ENCODE measurements at places on chromosomes 11 and 22. TPM values are rescaled to one million over a fixed set of nuclear protein-coding genes. Genes with fewer than 3 reads are reported as not detected.

GRCh38 chr11:44865866-44866272 is 84.8 kb downstream of the TP53I11 start:
- H3K4me1 ChIP-seq: peaks cover 23% of the 10 kb centered on the region
- H3K27ac ChIP-seq: no peak overlapping the region
- H3K36me3 ChIP-seq: no peaks in the 10 kb centered on the region
- H3K4me3 ChIP-seq: no peak overlapping the region
- H3K27me3 ChIP-seq: peaks cover 11% of the 10 kb centered on the region

The SHANK2 gene
- total RNA-seq: 1.6 TPM

DNA sequence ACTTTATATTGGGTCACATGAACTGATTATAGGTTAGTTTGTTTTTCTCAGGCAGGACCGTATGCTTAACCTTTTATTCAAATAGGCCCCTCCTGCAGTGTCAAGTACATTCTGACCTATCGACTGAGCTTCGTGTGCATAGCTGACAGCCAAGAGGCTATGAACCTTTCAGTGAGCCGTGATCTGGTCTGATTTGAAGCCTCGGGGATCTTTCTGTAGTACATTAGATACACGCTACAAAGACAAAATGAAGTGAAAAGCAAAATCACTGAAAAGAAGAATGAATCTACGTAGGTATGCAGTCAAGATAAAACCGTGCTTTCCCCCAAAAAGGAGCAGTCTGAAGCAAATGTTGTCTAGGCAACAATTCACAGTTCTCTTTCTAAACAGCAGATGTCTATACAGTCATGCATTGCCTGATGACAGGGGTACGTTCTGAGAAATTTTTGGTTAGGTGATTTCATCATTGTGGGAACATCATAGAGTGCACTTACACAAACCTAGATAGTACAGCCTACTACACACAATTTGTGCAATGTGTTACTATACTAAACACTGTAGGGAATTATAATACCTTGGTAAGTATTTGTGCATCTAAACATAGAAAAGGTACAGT is 18.1 kb downstream of the JHY start:
- H3K4me3 ChIP-seq: no peak overlapping the region
- H3K36me3 ChIP-seq: no peaks in the 10 kb centered on the region
- H3K4me1 ChIP-seq: peaks cover 3% of the 10 kb centered on the region

DNA sequence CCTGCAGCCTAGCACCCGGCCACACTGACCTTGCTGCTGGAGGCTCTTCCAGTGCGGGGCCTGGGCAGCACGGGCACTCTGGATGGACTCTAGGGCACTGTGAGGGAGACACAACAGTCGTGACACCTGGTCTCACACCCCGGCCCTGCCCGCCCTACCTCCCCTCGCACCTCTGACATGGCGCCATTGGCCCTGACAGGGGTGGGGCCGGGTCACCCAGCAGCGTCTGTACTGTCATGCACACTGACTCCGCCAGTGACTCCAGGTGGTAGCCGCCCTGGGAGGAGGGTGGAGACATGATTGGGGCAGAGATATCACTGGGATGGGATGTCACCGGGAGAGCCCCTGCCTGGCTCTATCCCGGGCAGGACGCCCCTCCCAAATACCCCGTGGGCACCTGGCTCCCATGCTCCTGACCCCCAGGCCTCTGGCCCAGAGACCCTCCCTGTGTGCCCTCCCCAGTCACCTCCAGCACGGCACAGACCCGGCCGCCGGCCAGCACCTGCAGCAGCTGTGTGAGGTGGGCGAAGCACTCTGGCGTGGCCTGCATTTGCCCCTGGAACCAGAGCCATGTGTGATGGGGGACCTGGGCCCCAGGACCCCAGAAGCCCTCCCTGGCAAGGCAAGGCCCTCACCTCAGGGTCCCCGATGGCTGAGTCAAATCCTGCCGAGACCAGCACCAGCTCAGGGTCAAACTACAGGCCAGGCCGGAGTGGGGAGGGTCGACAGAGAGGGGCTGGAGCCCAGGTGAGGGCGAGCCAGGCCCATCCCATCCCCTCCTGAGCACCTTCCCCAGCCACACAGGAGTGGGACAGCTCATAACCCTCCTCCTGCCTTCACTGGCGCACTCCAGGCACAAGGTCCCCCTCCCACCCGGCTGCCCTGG is 2.6 kb downstream of the HDAC10 start:
- H3K4me1 ChIP-seq: peaks cover 15% of the 10 kb centered on the region
- H3K36me3 ChIP-seq: peaks cover 24% of the 10 kb centered on the region
- no peaks in the 10 kb centered on the region for H3K27me3 ChIP-seq
- H3K4me3 ChIP-seq: no peak overlapping the region
- no peak overlapping the region for H3K27ac ChIP-seq

The GAL3ST1 gene
- total RNA-seq: not detected

- DNase-seq: no peak
- no peaks in the 10 kb centered on the region for H3K4me1 ChIP-seq
- no peaks in the 10 kb centered on the region for H3K27me3 ChIP-seq
- H3K4me3 ChIP-seq: no peak overlapping the region
- H3K36me3 ChIP-seq: no peaks in the 10 kb centered on the region
These were observed 79.7 kb downstream of the FAT3 start for GRCh38 chr11:92304271-92304670.

- H3K27ac ChIP-seq: no peak overlapping the region
- peaks cover 16% of the 10 kb centered on the region for H3K4me1 ChIP-seq
- no peak for DNase-seq
- H3K4me3 ChIP-seq: no peak overlapping the region
These were observed 21.0 kb downstream of the P2RY2 start for GRCh38 chr11:73239111-73239521.

The DBX1 gene
- not detected for total RNA-seq

The RHOG gene
- total RNA-seq: 20.6 TPM

- no peaks in the 10 kb centered on the region for H3K36me3 ChIP-seq
- peaks cover 2% of the 10 kb centered on the region for H3K27me3 ChIP-seq
- no peak overlapping the region for H3K4me3 ChIP-seq
- peak; percentile 46 for DNase-seq
- H3K4me1 ChIP-seq: peaks cover 20% of the 10 kb centered on the region
These were observed 129.1 kb downstream of the SNX19 start for GRCh38 chr11:130787092-130787616.

DNA sequence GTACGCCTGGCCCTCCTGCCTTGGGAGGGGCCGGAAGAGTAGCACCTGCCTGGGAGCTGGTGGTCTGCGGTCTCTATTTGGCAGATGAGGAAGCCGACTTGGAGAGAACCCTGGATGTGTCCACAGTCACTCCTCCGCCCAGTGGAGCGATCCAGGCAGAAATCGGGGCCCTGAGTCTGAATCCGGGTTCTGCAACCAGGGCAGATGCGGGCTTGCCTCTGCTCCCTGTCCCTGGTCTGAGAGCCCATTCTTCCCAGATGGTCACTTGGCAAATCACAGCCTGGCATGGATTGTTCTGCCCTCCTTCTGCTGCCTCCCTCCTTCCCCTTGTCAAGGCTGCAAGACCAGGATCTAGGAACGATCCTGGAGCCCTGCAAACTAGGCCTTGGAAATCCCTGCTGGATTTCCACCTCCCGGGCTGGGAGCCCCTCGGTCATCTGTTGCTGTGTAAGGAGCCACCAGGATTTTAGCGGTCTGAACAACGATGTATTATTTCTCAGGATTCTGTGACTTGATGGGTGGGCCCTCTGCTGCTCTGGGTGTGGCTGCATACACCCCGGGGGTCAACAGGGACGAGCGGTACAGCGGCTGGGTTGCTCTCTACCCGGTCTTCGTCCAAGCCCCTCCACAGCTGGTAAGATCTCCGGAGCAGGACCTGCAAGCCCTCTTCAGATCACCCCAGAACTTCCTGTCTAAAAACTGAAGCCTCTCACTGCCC is 2.0 kb upstream of the ASCL2 start:
- H3K36me3 ChIP-seq: no peaks in the 10 kb centered on the region
- no peaks in the 10 kb centered on the region for H3K4me1 ChIP-seq
- DNase-seq: no peak

The MS4A8 gene
- total RNA-seq: not detected

DNA sequence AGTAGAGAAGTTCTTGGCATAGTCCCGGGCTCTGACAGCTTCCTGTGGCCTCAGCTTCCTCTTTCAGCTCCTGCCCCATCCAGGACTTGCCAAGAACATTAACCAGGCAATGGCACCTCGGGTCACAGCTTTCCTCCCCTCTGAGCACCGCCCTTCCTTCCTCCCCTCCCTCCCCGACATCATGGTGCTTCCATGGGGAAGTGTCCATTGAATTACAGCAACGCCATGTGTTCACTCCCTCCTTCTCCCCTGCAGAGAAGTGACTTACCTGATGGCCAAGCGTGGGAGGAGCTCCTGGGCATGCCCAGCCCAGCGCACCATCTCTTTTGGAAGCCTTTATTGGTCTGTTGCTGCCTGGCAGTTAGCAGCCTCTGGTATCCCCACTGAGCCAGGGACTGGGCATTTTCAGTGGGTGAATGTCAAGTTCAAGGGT is 25.8 kb upstream of the DAGLA start:
- no peak overlapping the region for H3K4me3 ChIP-seq
- H3K4me1 ChIP-seq: no peaks in the 10 kb centered on the region

The CARD18 gene
- total RNA-seq: not detected

The FOXRED1 gene
- 15.3 TPM for total RNA-seq

The LMNTD2 gene
- 0.28 TPM for total RNA-seq

DNA sequence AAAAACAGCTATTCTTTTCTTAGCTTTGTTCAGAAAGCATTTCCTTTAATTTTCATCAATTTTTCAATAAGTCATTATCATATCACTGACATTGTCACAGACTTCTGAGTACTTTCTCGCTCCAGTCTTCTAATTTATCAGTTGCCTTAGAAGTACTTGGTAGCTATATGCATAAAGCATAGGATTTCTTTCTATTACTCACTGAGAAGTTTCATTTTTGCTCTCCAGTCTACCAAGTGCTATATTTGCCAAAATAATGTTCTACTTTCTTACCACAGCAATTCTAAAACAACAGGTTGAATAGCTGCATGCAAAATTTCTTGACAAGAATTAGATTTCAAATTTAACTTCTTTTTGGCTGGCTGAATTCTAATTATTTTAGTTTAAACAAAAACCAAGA is 116.3 kb downstream of the STK33 start:
- H3K4me3 ChIP-seq: no peak overlapping the region
- H3K27ac ChIP-seq: no peak overlapping the region
- H3K36me3 ChIP-seq: no peaks in the 10 kb centered on the region
- H3K27me3 ChIP-seq: no peaks in the 10 kb centered on the region

GRCh38 chr11:126862664-126863243 is 137.8 kb downstream of the KIRREL3 start:
- no peak overlapping the region for H3K4me3 ChIP-seq
- H3K27me3 ChIP-seq: no peaks in the 10 kb centered on the region
- no peaks in the 10 kb centered on the region for H3K36me3 ChIP-seq
- H3K27ac ChIP-seq: no peak overlapping the region
- no peaks in the 10 kb centered on the region for H3K4me1 ChIP-seq

GRCh38 chr22:41383085-41383484 is 1.3 kb downstream of the TEF start:
- no peak for DNase-seq
- H3K36me3 ChIP-seq: peaks cover 7% of the 10 kb centered on the region
- H3K4me3 ChIP-seq: peak overlapping the region; percentile 64
- H3K27me3 ChIP-seq: no peaks in the 10 kb centered on the region
- H3K27ac ChIP-seq: no peak overlapping the region
- H3K4me1 ChIP-seq: peaks cover 9% of the 10 kb centered on the region

DNA sequence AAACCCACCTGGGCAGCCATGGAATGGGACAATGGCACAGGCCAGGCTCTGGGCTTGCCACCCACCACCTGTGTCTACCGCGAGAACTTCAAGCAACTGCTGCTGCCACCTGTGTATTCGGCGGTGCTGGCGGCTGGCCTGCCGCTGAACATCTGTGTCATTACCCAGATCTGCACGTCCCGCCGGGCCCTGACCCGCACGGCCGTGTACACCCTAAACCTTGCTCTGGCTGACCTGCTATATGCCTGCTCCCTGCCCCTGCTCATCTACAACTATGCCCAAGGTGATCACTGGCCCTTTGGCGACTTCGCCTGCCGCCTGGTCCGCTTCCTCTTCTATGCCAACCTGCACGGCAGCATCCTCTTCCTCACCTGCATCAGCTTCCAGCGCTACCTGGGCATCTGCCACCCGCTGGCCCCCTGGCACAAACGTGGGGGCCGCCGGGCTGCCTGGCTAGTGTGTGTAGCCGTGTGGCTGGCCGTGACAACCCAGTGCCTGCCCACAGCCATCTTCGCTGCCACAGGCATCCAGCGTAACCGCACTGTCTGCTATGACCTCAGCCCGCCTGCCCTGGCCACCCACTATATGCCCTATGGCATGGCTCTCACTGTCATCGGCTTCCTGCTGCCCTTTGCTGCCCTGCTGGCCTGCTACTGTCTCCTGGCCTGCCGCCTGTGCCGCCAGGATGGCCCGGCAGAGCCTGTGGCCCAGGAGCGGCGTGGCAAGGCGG is 11.4 kb upstream of the ARHGEF17 start:
- H3K27me3 ChIP-seq: no peaks in the 10 kb centered on the region
- no peak overlapping the region for H3K27ac ChIP-seq
- H3K4me1 ChIP-seq: peaks cover 3% of the 10 kb centered on the region
- no peak for DNase-seq

DNA sequence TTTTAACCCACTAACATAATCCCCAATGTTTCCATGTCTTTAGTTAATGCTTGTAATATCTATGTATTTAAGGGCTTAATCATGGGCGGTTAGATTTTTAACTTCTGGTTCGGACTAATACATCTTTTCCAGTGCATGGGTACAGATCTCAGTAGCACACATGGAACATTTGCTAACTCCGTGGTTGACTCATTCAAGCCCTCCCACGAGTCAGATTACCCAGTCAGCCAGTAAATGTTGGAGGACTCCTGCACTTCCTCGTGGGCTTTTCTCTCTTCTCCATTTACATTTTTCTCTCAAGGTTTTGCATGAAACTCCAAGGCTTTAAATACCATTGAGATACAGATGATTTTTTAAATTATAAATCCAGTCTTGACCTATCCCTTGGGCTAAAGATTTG is 313.9 kb downstream of the ST3GAL4 start:
- H3K36me3 ChIP-seq: no peaks in the 10 kb centered on the region
- no peaks in the 10 kb centered on the region for H3K27me3 ChIP-seq
- no peak overlapping the region for H3K27ac ChIP-seq
- no peaks in the 10 kb centered on the region for H3K4me1 ChIP-seq
- H3K4me3 ChIP-seq: no peak overlapping the region

GRCh38 chr11:2833716-2834502 is 51.7 kb downstream of the CDKN1C start:
- H3K4me3 ChIP-seq: no peak overlapping the region
- H3K4me1 ChIP-seq: peaks cover 2% of the 10 kb centered on the region
- H3K27ac ChIP-seq: no peak overlapping the region

DNA sequence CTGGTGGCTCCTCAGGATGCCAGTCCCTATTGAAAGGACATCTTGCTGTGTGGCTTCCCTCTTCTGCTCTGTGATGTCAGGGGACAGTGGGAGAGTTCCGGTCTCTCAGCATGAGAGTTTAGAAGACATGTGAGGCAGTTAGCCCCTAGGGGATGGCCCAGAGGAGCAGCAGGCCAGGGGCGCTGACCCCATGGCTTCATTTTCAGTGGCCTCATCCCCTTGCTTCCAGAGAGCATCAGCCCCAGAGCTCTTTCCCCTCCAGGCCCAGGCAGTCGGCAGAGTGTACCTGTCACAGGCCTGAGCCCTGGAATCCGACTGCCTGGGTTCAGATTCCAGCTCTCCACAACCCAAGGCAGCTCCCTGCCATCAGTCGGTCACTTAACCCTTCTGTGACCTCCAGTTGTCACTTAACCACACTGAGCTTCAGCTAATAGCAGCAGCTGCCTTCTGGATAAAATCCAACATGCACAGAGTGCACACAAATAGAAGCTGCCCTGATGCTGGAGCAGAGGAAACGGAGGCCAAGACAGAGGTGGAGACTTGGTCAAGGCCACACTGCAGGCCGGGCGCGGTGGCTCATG is 14.1 kb upstream of the LRRC10B start:
- H3K4me3 ChIP-seq: no peak overlapping the region
- H3K36me3 ChIP-seq: no peaks in the 10 kb centered on the region
- DNase-seq: no peak
- peaks cover 9% of the 10 kb centered on the region for H3K27me3 ChIP-seq
